ENCODE measurements at places on chromosomes 6 and 20. TPM values are rescaled to one million over a fixed set of nuclear protein-coding genes. Genes with fewer than 3 reads are reported as not detected.

DNA sequence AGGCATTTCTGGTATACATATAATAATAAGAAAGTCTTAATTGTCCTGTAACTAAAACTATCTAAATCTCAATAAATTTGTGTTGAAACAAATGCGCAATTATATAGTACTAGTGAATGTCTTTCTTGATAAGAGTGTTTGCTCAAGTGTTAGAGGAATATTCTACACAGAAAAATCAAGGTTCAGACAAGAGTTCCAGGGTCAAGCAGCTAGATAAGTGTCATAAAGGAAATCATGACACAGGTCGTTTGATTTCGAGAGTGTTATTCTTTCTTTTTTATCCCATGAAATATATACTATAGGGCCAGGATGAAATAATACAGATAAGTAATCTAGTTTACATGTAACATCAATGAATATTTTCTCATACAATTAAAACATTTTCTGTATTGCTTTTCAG lies 366.1 kb downstream of the UTRN start:
- peaks cover 14% of the 10 kb centered on the region for H3K36me3 ChIP-seq
- H3K4me1 ChIP-seq, result peaks cover 44% of the 10 kb centered on the region
- H3K4me3 ChIP-seq, result no peak overlapping the region
- H3K27ac ChIP-seq, result peak overlapping the region; percentile 61

DNA sequence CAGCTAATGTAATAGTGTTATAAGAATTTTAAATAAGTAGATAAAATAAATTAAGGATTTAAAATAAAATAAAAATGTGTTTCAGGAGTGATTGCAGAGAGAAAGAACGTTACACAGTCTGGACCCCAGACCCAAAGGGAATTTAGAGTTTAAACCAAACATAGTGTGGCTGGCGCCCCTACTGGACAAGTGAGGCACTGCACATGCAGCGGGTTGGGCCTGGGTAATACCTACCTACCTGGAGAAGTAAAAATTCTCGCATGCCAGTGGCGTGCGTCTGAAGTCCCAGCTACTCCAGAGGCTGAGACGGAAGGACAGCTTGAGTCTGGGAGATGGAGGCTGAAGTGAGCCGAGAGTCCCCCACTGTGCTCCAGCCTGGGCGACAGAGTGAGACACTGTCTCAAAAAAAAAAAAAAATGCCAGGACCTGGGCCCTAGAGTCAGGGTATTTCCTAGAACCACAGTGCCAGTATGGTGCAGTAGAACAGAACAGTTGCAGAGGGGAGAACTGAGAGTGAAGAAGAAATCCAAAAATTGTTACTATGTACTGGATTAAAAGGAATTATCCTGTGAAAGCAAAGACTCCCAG lies 71.4 kb upstream of the TCF21 start:
- H3K4me3 ChIP-seq, result no peak overlapping the region
- no peaks in the 10 kb centered on the region for H3K4me1 ChIP-seq
- no peak overlapping the region for H3K27ac ChIP-seq
- peak; percentile 21 for DNase-seq
- no peaks in the 10 kb centered on the region for H3K36me3 ChIP-seq

DNA sequence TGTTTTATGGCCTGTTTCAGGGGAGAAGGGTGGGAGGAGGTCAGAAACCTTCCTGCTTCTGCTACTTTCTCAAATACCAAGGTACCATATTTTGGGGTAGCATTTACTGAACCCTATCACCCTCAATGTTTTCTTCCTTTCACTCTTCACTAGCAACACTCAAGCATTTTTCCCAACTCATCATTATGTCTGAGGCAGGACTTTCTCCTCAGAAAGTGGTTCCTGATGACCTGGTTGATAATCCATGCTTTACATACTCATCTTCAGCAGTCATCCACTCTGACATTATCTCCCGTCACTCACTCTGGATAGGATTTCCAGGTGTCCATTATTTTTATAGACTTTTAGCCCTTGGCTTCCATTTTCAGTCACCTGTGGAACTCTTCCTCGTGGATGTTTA lies 21.1 kb downstream of the ZNF292 start:
- no peak overlapping the region for H3K4me3 ChIP-seq
- no peaks in the 10 kb centered on the region for H3K27me3 ChIP-seq
- DNase-seq, result no peak
- peaks cover 34% of the 10 kb centered on the region for H3K36me3 ChIP-seq
- peak overlapping the region; percentile 3 for H3K27ac ChIP-seq

DNA sequence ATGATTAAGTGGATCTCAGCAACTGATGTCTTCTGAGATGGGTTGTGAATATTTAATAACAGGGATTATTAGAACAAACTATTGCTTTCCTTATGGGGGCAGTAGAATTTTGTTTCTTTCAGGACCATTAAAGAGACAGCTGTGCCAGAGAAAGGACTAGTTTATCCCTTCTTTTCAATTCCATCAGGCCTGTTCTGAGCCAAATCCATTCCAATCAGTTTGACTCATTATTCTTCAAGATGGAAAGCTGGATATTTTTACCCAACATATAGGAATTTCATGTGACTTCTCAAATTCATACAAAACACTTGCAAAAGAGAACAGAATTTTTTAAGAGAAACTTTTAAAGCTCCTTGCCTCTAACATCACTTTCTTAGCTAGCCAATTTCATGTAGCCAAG lies 722.0 kb upstream of the FLRT3 start:
- H3K27me3 ChIP-seq, result peaks cover 2% of the 10 kb centered on the region
- no peaks in the 10 kb centered on the region for H3K4me1 ChIP-seq
- no peak for DNase-seq
- H3K27ac ChIP-seq, result no peak overlapping the region
- no peak overlapping the region for H3K4me3 ChIP-seq

DNA sequence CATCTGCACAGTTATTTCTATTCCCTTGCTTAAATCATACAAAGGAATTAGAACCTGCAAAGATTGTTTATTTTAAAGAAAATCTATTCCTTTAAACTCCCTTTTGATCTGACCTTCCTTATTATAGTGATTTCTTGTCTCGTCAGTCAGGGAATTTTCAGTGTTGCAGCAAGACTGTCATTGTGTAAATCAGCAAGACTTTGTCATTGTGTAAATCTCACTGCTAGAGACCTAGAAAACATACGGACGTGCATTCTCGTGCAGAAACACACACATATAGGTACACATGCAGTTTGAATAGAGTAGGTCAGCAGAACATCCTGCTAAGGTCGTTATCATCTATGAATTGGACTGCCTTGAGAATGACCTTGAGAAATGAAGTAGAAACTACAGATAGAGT lies 6.2 kb upstream of the SGK1 start:
- H3K27ac ChIP-seq, result no peak overlapping the region
- no peak for DNase-seq
- no peaks in the 10 kb centered on the region for H3K4me1 ChIP-seq
- no peaks in the 10 kb centered on the region for H3K36me3 ChIP-seq
- no peak overlapping the region for H3K4me3 ChIP-seq
- H3K27me3 ChIP-seq, result no peaks in the 10 kb centered on the region

DNA sequence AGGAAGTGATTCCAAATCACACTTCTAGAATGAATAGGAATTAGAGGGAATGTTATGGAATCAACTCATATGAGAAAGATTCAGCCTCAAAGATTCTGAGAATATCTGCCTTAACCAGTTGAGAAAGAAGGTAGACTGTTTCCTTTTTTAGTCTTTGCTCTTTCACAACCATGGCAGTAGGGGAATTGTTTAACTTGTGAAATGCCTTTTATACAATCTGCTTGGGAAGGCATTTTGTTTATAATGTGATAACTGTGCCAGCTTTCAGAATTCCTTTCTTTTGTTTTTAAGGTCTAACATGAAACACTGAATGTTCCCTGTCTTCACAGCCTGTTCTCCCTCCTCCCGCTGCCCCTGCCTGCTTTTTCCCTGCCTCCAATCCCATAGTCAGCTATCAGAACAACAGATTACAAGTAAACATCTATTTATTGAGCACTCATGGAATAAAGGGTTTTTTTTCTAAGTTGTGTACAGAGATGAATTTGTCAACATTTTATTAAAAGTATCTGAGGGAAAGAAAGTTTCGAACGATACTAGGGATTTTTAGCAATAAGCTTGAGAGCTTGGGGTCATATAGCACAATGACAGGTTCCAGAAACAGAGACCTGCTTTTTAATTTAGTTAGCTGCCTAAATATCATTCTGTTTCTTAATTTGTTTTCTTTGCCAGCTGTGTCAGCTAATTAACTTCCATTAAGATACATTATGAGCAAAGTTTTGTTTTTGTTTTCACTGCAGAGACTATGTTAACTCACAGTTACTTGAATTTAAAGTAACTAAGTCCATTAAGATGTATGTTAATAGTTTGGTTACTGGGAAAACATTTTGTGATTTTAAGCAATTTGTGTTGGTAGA lies 28.3 kb upstream of the FBXO30 start:
- DNase-seq, result no peak
- no peaks in the 10 kb centered on the region for H3K4me1 ChIP-seq
- H3K27ac ChIP-seq, result no peak overlapping the region
- H3K27me3 ChIP-seq, result no peaks in the 10 kb centered on the region
- no peak overlapping the region for H3K4me3 ChIP-seq
- H3K36me3 ChIP-seq, result no peaks in the 10 kb centered on the region

DNA sequence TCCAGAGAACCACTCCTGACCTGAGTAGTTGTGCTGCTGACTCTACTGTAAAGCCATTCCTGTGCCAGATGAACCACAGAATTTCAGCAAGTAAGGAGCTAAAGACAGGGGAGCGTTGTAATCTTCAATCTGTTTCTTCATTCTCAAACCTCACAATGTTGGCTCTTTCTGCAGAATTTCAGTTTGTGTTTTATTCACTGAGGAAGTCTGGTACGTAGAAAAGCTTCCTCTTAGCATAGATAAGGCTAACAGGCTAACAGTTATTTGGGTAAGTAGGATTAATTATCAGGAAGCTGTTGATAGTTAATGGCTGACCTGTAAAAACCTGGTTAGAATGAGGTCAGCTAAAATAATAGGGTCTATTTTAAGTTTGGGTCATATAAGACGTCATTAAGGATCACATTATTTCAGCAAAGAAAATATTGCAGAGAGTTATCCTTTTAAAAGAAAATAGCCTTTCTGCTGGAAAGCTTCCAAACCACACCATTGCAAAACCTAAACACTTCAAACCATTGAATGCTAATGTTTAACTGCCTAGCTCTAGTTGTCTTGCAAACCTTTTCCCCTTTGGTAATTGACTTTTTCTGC lies 14.1 kb upstream of the TENT5A start:
- H3K27me3 ChIP-seq, result peaks cover 5% of the 10 kb centered on the region
- no peak overlapping the region for H3K27ac ChIP-seq
- no peak for DNase-seq
- no peaks in the 10 kb centered on the region for H3K36me3 ChIP-seq

DNA sequence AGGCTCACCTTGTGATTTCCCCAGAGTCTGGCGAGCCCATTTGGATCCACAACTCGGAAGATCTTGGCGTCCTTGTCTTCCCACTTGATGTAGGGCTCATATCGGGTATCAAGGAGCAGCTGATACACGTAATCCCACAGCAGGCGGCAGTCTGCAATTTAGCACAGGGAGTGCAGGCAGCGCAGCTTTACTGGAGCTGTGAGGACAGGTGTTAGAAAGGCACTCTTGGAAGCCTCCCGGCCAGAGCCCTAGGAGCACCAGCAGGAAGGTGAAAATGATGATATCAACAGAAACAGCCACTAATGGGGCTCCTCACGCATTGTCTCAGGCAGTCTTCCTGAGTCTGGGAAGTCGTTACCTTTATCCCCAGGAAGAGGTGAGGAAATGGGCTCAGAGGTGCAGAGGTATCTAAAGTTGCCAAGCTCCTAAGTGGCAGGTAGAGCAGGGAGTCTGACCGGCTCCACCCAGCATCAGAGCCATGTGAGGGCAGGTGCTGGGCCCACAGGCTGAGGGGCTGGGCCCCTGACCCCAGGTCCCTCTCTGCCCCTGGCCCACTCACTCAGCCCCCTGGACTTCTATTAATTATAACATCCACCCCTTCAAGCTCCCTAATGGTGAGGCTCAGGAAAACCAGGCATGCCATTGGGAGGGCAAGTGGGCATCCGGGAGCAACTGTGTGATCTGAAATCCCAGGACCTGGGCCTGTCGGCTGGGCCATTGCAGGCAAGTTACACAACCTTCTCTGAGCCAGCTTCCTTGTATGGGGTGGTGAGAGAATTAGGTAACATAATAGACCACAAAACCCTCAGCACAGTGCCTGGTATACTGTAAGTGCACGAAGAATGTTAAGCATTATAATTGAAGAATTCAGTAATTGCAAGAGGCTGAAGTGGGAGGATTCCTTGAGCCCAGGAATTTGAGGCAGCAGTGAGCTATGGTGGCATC lies 18.3 kb downstream of the ETV7 start:
- peaks cover 11% of the 10 kb centered on the region for H3K4me1 ChIP-seq
- no peaks in the 10 kb centered on the region for H3K36me3 ChIP-seq
- H3K4me3 ChIP-seq, result no peak overlapping the region
- H3K27me3 ChIP-seq, result peaks cover 5% of the 10 kb centered on the region

- H3K36me3 ChIP-seq, result peaks cover 76% of the 10 kb centered on the region
- peaks cover 76% of the 10 kb centered on the region for H3K4me1 ChIP-seq
- H3K27ac ChIP-seq, result peak overlapping the region; percentile 100
- no peak for DNase-seq
Measured at GRCh38 chr6:159042003-159042825, 2.6 kb downstream of the TAGAP start.

DNA sequence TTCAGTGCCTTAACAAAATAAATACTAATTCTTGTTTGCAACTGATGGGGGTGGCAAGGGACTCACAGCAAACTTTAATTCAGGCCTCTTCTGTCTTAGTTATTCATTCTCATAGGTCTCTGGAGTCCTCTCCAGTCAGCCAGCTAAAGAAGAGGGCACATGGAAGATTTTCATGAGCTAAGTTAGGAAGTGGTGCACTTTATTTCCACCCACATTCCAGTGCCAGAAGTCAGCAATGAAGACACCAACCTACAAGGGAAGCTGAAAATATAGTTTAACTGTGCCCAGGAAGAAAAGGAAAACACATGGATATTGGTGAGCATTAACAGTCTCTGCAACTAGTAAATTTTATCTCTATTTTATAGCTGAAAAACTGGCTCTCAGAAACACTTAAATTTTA lies 16.7 kb upstream of the IRAK1BP1 start:
- no peaks in the 10 kb centered on the region for H3K27me3 ChIP-seq
- H3K36me3 ChIP-seq, result no peaks in the 10 kb centered on the region
- DNase-seq, result no peak
- no peaks in the 10 kb centered on the region for H3K4me1 ChIP-seq

DNA sequence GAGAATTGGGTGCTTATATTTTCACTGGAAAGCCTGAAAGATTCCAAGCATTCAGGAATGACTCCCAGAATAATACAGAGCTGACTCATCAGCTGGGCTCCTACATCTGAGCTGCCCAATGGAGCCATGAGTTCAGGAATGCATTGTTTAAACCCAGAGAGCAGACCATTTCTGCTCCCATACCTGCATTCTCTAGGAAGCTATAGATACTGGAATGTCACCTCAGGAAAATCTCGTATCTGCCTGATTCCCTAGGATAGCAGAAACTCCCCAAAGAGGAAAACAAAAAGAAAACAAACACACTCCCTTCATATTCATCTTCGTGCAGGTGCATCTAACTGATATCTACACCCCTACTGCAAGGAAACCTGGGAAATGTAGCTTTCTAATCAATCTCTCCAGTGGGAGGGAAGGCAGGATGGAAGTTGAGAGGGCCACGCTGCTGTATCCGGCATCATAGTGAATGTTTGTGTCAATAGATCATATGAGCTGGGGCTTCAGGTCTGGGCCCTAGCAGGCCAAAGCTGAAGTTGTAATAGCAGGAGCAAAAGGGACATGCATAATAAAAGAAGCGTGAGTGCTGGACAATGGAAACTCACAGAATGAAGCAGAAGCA lies 8.2 kb upstream of the SLC2A12 start:
- H3K27me3 ChIP-seq, result no peaks in the 10 kb centered on the region
- H3K4me3 ChIP-seq, result no peak overlapping the region
- peaks cover 2% of the 10 kb centered on the region for H3K4me1 ChIP-seq
- no peak for DNase-seq

Gene BACH2
- total RNA-seq, result 79.6 TPM

Gene MUCL3
- not detected for total RNA-seq

Gene SIM1
- not detected for total RNA-seq

Gene SLC17A2
- not detected for total RNA-seq

Gene PRSS35
- total RNA-seq, result not detected
